HCEC 1CT (cell line): ENCODE measurements at places on chromosomes 12 and 14.
A peak's percentile ranks its signal among the peaks of the same experiment; 100 is the strongest.

GRCh38 chr12:14989790-14990189 is 16.9 kb downstream of the PDE6H start:
- no peak for DNase-seq

GRCh38 chr12:130862161-130862560 is 9.7 kb upstream of the RAN start:
- no peak for DNase-seq

GRCh38 chr14:76876076-76876475 is 49.9 kb downstream of the LRRC74A start:
- DNase-seq: peak; percentile 59

GRCh38 chr14:69208666-69209065 is 17.4 kb downstream of the EXD2 start:
- no peak for DNase-seq

DNA sequence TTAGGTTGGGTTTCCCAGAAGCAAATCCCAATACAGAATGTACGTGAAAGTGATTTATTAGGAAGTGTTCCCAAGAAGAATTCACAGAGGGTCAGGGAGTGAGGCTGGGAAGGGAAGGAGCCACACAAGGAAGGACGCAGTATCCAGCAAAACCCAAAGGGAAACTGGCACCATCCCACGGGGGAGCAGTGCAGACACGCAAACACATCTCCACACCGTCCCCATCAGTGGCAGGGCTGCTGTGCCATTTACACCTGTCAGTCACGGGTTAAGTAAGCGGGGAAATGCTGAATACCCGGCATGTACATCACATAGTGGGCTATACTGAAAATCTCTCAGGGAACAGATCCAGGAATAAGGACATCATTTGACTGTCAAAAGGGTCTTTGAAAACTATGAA is 93.9 kb downstream of the SLC38A1 start:
- DNase-seq: no peak

DNA sequence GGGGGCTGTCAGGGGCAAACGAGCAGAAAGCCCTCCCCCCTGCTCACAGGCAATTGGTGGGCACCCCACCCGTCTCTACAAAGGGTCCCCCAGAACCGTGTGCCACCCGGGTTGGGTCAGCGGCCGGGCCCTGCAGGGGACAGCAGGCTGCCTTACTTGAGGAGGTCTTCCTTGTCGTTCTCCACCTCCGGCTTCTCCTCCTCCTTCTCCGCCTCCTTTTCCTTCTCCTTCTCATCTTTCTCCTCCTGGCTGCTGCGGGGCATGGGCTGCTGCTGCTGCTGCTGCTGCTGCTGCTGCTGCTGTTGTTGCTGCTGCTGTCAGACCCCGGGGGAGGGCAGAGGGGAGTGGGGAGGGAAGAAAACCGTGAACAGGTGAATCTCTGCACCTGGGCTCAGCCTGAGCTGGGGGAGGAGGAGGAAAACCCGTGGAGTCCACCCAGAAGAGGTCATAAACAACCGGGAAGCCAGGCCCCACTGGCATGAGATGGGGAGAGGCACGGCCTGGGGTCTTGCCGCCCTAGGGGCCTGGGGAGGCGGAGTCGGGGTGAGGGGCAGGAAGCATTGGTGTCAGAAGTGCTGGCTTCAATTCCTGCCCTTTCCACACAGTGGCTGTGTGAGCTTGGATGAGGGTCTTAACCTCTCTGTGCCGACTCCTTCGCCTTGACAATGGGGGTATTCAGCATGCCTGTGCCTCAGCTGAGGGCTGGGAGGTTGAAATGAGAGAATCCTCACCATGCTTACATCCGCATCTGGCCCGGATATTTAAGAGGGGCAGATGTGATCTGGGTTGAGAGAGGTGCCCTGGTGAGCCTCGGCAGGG is 107.6 kb downstream of the RFLNA start:
- DNase-seq: no peak

DNA sequence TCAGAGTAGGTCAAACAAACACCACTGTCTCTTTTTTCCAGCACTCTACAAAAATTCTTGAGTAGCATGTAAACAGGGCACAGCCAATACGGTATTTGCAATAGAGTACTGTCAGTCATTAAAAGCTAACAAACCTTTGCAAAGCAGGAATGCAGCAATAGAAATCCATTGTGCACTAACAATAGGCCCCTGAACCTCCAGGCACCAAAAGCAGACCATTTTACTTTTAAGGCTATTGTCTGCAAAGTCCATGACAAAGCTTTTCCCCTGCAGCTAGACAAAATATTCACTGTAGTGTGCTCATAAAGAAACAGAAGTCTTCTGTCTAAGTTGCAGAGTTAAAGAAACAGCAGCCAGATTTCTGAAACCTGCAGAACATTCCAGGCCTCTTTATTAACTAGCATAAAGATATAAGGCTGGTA is 191.9 kb downstream of the SOX5 start:
- DNase-seq: no peak

GRCh38 chr12:95326445-95326844 is 108.8 kb downstream of the VEZT start:
- DNase-seq: peak; percentile 64

DNA sequence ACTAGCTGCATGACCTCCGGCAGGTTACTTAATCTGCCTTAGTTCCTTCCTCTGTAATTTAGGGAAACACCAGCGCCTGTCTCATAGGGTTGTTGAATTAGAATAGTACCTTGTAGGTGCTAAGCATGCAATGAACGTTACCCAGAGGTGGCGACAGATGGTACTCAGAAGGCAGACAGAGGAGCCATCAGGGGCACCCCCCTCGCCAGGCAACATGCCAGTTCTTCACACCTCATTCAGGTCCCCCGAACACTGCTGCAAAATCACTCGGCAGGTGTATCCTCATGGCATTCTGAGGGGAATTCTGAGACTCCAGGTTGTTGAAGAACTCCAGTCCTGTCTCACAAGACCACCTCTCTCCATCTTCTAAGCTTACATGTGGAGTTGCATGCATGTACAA is 10.1 kb downstream of the ISM2 start:
- DNase-seq: no peak

DNA sequence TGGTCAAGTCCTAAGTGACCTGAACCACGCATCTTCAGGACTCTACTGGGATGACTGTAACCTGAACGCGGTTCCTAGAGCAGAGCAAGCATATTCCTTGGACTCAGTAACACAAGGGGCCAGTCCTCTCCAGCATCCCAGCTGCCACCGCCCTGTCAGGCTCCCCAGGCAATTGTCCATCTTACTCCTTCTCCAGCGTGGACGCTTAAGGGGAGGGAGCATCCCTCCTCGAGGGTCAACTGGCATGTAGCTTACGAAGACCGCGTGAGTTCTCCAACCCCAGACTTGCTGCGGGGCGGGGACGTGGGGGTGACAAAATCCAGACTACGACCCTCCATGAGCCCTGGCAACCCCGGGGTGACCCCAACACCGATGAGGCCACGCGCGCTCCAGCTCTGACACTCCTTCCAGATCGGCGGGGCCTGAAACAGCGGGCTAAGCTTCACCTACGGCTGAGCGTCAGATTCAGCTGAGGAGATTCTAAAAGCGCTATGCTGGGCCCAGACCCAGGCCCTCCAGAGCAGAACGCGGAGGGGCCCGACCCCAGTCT is 846 bp upstream of the MTHFD1 start:
- peak; percentile 23 for DNase-seq

DNA sequence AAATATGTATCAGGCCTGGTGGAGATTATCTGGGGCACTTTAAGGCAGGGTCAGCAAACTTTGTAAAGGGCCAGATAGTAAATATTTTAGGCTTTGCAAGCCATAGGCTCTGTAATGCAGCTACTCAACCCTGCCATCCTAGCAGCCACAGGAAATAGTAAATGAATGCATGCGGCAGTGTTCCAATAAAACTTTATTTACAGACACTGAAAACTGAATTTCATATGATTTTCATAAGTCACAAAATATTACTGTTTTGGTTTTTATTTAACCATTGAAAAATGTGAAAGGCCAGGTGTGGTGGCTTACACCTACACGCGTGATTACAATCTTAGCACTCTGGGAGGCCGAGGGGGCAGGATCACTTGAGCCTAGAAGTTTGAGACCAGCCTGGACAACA is 3.2 kb upstream of the CAMKK2 start:
- DNase-seq: no peak

DNA sequence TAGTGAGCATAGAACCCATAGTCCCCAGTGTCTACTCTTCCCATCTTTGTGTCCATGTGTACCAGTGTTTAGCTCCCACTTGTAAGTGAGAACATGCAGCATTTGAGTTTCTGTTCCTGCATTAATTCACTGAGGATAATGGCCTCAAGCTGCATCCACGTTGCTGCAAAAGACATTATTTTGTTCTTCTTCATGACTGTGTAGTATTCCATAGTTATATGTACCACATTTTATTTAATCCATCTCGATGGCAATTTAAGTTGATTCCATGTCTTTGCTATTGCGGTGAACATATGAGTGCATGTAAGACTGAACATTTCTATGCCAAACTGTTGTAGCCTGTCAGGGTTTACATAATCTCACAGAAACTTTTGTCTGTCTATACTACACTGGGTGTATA is 237.2 kb downstream of the IPO8 start:
- no peak for DNase-seq

- DNase-seq: no peak
Measured at GRCh38 chr14:53147208-53147607, 5.9 kb downstream of the DDHD1 start.

DNA sequence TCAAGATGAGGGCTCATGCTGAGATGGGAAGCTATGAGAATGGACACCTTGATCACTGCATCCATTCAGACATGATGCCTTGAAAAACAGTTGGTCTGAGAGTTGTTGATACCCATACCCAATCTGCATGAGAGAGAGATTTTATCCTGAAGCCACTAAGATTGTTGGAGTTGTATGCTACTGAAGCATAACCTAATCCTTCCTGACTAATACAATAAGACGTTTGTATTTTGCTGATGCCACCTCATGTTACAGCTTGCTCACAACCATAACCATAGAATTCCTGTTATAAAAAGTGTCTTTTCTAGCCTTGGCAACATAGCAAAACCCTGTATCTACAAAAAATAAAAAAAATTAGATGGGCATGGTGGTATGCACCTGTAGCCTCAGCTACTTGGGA is 12.7 kb upstream of the SERPINA1 start:
- DNase-seq: peak; percentile 52

DNA sequence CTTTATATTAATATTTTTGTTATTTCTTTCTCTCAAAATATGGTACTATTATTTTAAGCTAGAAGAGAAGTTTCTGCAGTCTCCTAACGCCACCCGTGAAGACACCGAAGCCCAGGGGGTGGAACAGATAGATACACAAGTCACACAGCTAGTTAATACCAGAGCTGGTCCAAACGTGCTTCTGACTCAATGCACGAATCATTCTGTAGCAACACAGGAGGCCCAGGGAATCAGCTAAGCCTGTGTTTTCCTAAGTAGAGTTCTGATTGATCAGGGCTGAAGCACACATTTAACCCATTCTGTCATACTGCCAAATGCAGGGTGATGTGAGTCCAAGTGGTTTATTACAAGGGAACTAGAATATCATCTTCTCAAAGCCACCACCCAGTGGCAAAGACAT is 116.9 kb upstream of the PWP1 start:
- no peak for DNase-seq
